ENCODE measurements at places on chromosomes 4 and X. TPM values are rescaled to one million over a fixed set of nuclear protein-coding genes. Genes with fewer than 3 reads are reported as not detected.

PNMA3 gene
- polyA plus RNA-seq, result 31.6 TPM

ITM2A gene
- polyA plus RNA-seq, result 73.6 TPM

FOXP3 gene
- polyA plus RNA-seq, result 0.70 TPM

SHROOM4 gene
- polyA plus RNA-seq, result 17.4 TPM

ZC4H2 gene
- 22.2 TPM for polyA plus RNA-seq

XKRX gene
- polyA plus RNA-seq, result 0.27 TPM

GRIA3 gene
- 2.7 TPM for polyA plus RNA-seq

SPOCK3 gene
- polyA plus RNA-seq, result 15.4 TPM

UGT2B7 gene
- polyA plus RNA-seq, result 101 TPM

TRAM1L1 gene
- polyA plus RNA-seq, result 16.1 TPM

RHOXF1 gene
- polyA plus RNA-seq, result 0.17 TPM

TLL1 gene
- 2.1 TPM for polyA plus RNA-seq

SPANXC gene
- polyA plus RNA-seq, result not detected

ATP2B3 gene
- 0.17 TPM for polyA plus RNA-seq

ZXDB gene
- 10.0 TPM for polyA plus RNA-seq

GYG2 gene
- polyA plus RNA-seq, result 18.6 TPM

SGMS2 gene
- 16.9 TPM for polyA plus RNA-seq

ARHGEF38 gene
- polyA plus RNA-seq, result 4.0 TPM

CLDN34 gene
- polyA plus RNA-seq, result 0.15 TPM

SSX3 gene
- polyA plus RNA-seq, result not detected

TAPT1 gene
- 46.5 TPM for polyA plus RNA-seq

TEX28 gene
- not detected for polyA plus RNA-seq

ANOS1 gene
- 8.9 TPM for polyA plus RNA-seq

DNASE1L1 gene
- 13.9 TPM for polyA plus RNA-seq

ZBTB49 gene
- polyA plus RNA-seq, result 10.5 TPM

CXCL5 gene
- polyA plus RNA-seq, result 0.11 TPM

SPANXA2 gene
- polyA plus RNA-seq, result not detected

TAF9B gene
- polyA plus RNA-seq, result 47.2 TPM

NLGN4X gene
- polyA plus RNA-seq, result 13.0 TPM

POU4F2 gene
- polyA plus RNA-seq, result not detected

MFAP3L gene
- 20.5 TPM for polyA plus RNA-seq

MUC7 gene
- polyA plus RNA-seq, result 0.34 TPM

NXF2 gene
- polyA plus RNA-seq, result not detected

RBMX2 gene
- 34.0 TPM for polyA plus RNA-seq

NLRP2B gene
- polyA plus RNA-seq, result 0.06 TPM

ADAM29 gene
- not detected for polyA plus RNA-seq

SSX4B gene
- not detected for polyA plus RNA-seq
